Brain pericyte (primary cell): ENCODE measurements at places on chromosomes 3 and 15.
A peak's percentile ranks its signal among the peaks of the same experiment; 100 is the strongest.

DNA sequence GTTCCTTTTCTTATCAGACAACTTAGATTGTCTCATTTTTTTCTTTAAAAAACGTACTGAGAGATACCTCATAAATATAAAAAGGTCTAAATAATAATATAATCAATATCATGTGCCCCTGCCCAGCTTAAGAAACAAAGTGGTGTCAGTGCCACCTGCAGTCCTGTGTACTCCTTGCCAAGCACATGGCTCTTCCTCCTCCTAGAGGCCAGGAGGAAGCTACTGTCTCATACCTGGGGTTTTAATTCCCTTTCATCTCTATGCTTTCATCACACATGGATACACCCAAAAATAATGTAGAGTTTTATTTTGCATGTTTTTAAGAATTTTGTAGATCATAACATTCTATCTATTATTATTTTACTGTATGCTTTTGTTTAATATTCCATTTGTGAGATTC is 98.6 kb upstream of the C15orf61 start:
- DNase-seq, result no peak

- DNase-seq, result no peak
These were observed 334.0 kb upstream of the KCNMB2 start for GRCh38 chr3:178202194-178202593.

GRCh38 chr15:80608688-80609087 is 86.4 kb upstream of the ABHD17C start:
- DNase-seq, result no peak

DNA sequence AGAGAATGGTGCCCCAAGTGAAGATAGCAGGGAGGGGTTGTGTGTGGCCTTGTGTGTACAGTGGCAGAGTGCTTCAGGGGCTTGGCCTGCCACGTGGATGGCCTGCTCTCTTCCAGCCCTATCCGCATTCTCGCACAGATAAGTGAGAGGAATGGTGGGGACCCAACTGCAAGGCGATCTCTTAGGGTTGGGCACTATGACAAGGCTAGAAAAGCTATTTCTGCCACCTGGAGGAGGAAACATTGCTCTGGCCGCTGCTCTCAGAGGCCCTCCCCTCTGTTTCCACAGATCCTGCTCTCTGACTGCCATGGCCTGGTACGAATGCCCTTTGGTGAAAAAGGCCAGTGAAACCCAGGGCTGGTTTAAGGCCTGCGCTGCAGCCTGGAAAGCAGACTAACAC is 20.6 kb downstream of the EEFSEC start:
- no peak for DNase-seq

GRCh38 chr3:159062734-159063410 is 261.0 kb downstream of the MFSD1 start:
- DNase-seq, result no peak

GRCh38 chr3:172275586-172275985 is 172.7 kb downstream of the GHSR start:
- DNase-seq, result no peak

- no peak for DNase-seq
These were observed 3.6 kb downstream of the CLDN1 start for GRCh38 chr3:190318666-190319065.

DNA sequence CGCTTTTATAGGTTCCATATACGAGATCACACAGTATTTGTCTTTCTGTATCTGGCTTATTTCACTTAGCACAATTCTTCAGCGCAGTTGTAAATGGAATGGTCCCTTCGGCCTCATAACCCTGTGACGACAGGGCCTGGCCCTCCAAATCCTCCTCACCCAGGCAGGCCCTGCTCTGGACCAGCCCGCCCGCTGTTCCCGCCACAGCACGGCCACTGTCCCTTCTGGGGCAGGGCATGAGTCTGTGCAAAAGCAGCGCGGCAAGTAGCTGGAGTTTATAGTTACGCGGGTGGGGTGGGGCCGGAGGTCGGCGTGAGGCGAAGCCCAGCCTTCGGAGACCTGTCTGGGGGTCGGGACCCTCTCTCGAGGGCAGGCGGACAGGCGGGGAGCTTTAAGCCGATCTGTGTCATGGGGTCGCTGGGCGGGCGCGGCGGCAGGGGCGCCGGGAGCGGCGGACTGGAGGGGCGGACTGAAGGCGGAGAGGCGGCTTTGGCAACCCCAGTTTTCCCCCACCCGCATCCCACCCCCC is 543 bp downstream of the ARPIN start:
- no peak for DNase-seq

DNA sequence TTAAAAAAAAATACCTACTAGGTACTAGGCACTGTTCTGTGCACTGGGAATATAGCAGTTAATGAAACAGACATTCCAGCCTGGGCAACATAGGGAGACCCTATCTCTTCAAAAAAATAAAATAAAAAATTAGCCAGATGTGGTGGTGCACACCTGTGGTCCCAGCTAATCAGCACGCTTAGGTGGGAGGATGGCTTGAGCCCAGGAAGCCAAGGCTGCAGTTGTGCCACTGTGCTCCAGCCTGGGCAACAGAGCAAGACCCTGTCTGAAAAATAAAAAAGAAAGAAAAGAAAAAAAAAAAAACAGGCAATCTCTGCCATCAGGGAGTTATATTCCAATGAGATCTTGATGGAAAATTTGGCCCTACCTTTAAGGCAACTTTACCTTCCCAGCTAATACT is 115.1 kb upstream of the FLNB start:
- no peak for DNase-seq

GRCh38 chr3:22959593-22959992 is 243.5 kb upstream of the UBE2E2 start:
- DNase-seq, result no peak

- no peak for DNase-seq
These were observed 654.4 kb upstream of the ADAMTS9 start for GRCh38 chr3:65342084-65342683.

GRCh38 chr15:69323893-69324430 is 25.2 kb downstream of the PAQR5 start:
- no peak for DNase-seq

DNA sequence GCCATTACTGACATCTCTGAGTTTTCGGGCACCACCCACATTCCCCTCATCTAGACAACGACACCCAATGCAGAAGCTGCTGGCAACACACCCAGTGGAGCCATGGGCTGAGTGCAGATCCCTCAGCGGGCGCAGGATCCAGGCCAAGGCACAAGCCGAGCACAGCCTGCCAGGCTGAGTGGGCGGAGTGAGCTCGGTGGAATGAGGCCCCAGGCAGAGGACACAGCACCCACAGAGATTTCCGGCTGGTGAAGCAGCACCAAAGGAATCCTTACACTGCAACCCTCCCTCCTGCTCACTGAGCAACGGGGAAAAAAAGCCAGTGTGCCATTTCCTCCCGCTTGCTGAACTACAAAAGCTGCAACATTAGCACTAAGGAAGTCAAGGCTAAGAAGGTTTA is 34.3 kb downstream of the ZMAT3 start:
- DNase-seq, result peak; percentile 45

DNA sequence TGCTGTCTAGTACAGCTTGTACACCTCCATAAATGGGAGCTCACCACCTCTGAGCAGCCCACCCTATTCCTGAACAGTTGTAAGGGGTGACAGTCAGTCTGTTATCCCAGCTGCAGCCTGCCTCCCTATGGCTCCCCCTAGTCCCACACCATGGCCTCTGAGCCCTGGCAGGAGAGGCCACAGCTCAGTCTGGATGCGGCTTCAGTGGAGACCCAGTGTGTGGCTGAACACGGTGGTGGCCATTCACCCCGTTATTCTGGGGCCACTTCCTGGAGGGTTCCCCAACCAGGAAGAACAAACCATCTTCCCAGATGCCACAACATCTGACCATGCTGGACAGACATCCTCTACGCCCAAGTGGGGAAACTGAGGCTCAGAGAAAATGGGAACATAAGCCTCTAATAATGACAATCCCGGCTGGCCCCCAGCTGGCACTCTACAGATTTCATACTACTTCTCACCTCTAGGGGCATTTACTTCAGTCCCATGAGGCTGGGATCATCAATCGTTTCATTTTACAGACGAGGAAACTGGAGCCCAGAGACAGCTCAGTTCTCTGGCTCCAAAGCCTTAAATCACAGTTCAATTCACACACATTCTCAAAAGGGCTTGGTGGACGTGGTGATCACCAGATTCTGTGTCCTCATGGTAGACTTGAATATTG is 9.2 kb upstream of the GRIP2 start:
- DNase-seq, result no peak
